Renal pelvis (tissue), 12 donors: ENCODE measurements at places on chromosomes 2 and 18. TPM values are rescaled to one million over a fixed set of nuclear protein-coding genes. Genes with fewer than 3 reads are reported as not detected.

DNA sequence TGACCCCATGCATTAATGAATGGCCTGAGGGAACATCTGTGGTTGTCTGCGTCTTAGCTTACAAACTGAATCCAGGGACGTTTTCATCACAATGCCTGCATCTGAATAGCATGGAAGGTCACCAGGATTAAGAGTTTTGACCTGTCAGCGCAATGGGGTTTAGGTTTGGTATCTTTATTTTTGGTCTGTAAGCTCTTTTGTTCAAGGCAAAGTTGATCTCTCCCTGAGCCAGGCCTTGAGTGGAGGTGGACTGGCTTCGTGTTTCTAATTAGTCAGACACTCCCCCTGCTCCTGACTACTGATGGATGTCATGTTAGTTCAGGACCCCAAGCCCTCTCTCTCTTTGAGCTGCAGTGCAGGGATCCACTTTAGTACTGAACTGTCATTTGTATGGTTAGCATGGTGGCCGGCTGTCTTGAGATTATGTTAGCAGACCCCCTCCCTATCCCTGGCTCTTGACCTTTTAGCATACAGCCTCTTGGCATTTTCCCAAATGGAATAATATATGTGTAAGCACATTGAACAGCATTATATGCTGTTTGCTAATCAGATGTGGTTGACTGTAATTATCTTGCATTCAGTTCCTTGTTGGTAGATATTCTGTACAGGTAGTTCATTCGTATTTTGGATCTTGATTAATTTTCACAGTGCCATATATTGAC, 59.2 kb downstream of the LYPD6 start:
- DNase-seq: no peak

DNA sequence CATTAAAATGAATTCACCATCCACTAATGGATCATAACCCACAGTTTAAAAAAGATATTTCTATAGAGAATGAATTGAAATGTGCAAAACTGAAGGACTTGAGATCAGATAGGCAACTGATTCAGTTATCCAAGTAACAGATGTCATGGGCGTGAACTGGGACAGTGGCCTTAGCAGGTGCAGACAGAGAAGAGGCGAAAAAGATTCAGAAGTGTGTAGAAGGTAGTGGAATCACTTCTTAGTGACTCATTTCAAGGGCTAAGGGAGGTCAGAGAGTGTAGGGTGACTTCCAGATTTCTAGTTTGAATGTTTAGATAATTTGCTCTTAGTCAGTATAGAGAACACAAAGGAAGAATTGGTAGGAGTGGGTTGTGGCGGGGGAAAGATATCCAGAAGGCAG, 79.7 kb downstream of the EHBP1 start:
- no peak for DNase-seq

Gene NAT8
- 32.3 TPM for polyA plus RNA-seq

DNA sequence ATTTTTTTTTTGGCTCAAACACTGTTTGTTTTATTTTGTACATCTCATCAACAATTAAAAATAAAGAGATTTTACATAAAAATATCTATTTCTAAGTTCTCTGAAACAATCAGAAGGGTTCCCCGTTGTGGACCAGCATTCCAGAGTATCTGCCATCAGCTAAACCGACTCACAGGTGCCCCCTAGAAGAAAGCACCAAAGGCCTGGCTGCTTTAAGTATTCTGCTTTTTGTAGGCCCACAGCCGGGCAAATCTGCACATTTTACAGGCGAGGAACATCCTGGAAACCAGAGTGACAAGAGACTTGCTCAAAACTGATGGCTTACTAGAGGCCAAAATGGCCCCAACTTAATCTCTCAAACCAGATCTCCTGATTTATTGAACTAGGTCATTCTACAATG, 82.2 kb upstream of the SETBP1 start:
- DNase-seq: no peak

Gene ACADL
- 14.4 TPM for polyA plus RNA-seq

DNA sequence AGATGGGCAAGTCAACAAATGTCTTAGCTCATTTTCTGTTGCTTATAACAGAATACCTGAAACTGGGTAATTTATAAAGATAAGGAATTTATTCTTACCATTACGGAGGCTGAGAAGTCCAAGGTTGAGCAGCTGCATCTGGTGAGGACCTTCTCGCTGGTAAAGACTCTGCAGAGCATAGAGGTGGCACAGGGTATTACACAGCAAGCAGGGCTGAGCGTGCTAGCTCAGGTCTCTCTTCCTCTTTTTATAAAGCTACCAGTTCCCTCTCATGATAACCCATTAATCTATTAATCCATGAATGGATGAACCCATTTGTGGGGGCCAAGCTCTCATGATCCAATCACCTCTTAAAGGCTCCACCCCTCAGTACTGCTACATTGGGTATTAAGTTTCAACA, 109.1 kb downstream of the CDK15 start:
- DNase-seq: no peak

DNA sequence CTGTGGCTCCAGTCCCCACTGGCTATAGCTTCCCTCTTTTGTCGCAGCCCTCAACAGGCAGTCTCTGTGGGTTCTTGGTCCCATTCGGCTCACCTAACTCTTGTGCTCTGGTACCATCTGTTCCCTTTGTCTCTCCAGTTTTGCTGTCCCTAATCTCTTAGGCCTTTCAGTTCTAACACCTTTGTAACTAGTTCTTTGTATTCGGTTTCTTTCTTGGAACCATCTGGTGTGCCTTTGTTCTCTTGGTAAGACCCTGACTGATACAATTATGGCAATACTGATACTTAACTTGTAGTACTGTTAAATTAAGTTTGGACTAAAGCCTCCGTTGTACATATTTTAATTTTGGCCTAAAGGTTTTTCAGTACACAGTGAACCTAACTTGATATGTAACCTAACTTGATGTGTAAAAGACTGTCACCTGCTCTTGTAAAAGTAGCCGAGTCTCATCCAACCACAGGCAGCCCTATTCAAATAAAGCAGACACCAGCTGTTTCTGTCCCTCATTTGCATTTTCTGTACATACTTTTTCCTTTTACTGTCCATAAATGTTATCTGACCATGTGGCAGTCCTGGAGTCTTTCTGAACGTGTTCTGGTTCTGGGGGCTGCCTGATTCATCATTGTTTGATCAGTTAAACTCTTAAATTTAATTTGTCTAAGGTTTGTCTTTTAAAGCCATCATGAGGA, 4.8 kb upstream of the MRPL44 start:
- no peak for DNase-seq

Gene TRIM54
- polyA plus RNA-seq: 4.4 TPM

GRCh38 chr2:30639836-30640235, 167.4 kb downstream of the CAPN13 start:
- DNase-seq: no peak

- peak; percentile 68 for DNase-seq
Measured at GRCh38 chr18:12278741-12279682, 24.9 kb downstream of the CIDEA start.

Gene GULP1
- polyA plus RNA-seq: 59.4 TPM

DNA sequence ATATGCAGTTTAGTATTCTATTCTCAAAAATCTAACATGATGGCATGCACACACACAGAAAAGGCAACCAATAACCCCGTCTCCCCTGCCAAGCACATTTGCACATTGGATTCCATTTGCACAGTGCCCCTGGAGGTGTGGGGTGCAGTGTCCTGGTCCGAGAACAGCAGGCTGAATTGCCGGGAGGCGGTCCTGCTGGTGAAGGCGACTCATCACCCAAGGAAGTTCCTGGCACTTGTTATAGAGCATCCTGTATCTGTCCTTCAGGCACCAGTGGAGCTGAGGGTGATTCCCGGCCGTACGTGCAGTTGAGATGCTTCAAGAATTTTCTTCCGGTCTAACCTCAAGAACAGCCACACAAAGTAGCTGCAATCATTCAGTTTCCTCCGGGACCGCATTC, 73.0 kb upstream of the RAB12 start:
- DNase-seq: no peak

- no peak for DNase-seq
Measured at GRCh38 chr2:24721470-24721869, 71.7 kb downstream of the PTRHD1 start.

GRCh38 chr18:11821643-11822237, 29.5 kb upstream of the CHMP1B start:
- no peak for DNase-seq

DNA sequence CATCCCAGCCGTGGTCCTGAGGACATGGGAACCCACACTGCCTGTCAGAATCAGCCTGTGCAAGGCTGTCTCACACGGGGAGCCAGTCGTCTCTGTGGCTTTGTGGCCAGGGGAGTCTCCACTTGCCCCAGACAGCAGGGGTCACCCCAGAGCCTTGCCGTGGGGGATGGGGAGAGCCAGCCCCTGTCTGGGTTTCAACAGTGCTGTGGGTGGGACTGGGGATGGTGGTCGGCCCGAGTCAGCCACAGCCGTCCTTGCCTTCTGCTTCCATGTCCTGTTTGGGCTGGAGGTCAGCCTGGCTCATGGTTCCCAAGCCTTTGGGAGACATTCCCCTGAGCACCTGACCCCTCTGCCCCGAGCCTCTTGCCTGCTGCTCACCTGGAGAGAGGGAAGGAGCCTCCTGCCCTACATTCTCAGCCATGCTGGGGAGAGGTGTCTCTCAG, 19.6 kb downstream of the GPR35 start:
- no peak for DNase-seq

Gene TXNDC2
- polyA plus RNA-seq: 0.07 TPM
